Left ventricle myocardium inferior (tissue), 1 donor: ENCODE measurements at places on chromosomes 3 and 15.

DNA sequence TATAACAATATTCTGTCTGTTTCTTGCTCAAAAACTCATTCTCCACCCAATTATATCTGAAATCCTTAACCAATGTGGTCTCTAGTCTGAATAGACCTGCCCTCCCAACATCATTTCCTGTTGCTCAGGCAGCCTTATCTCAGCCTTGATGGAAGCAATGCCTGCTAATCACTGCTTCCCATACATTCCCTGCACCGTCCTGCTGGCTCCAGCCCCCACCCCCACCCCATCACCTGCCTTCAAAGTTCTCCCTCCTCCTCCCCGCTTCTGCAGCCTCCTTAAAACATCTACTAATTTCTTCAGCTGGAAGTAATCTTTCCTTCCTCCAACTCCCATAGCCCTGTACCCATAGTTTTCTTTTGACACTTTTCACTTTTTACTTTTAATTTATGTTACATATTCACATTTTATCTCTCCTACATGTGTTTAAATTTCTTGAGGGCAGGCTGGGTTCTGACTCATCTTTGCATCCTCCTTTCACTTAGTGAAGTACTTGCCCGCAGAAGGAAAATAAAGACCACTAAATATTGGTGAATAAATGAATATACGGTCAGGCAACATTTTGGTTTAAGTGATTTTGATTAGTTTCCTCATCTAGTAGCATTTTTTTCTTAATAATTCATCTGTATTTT, 98.2 kb downstream of the MEIS2 start:
- DNase-seq = no peak

- DNase-seq = no peak
Measured at GRCh38 chr3:127645371-127646015, 16.5 kb downstream of the PODXL2 start.

DNA sequence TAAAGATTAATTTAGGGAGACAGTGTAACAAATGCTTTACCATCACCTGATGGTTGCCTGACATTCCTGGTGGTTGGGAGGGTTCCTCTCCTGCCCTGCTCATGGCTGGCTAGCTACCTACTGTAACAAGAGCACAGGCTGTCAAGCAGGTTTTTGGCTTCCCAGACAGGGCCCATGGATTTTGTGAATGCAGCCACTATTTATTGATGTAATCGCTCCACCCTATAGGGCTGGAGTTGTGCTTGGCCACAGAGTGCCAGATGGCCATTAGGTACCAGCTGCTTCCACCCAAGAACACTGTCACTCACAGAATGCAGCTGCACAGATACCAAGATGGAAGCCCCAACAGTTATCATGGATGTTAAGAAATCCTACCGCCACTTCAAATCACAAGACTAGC, 31.0 kb upstream of the KLHL25 start:
- DNase-seq = no peak

DNA sequence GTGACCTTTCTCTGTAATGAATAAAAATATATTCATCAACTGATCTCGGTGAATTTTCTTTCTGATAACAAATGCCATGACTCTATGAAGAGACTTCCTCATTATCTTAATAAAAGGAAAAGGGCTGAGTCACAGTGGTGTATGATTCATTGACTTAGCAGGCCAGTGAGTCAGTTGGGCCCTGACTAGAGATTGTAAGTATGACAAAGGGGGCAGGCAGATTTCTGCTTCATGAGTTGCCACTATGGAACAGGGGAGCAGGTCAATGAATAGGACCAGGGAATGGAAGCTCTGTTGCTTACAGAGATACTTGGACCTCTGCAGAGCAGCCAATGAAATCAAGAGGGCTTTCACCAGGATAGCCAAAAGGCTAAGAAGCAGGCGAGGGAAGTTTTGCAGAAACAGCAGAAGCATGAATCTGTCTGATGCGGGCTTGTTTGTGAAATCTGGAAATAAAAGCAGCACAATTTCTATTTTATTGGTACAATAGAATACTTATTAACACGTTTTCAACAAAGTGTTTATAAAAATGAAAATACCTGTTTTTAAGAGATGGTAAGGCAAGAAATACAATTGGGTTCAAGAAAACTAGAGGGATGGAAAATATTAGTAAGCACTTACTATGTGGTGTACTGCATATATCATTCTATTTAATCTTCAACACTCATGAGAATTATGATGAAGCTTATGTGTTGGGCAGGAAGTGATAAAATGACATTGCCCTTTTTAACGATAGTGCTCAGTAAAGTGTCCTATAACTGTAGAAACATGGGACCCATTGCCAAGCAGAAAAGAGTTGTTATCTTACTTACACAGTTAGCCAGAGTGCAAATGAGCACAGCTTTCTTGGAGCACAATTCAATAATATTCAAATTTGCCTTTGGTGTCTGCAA, 169.8 kb upstream of the MYRIP start:
- no peak for DNase-seq

GRCh38 chr3:72973031-72973723, 23.4 kb upstream of the PPP4R2 start:
- DNase-seq = no peak

DNA sequence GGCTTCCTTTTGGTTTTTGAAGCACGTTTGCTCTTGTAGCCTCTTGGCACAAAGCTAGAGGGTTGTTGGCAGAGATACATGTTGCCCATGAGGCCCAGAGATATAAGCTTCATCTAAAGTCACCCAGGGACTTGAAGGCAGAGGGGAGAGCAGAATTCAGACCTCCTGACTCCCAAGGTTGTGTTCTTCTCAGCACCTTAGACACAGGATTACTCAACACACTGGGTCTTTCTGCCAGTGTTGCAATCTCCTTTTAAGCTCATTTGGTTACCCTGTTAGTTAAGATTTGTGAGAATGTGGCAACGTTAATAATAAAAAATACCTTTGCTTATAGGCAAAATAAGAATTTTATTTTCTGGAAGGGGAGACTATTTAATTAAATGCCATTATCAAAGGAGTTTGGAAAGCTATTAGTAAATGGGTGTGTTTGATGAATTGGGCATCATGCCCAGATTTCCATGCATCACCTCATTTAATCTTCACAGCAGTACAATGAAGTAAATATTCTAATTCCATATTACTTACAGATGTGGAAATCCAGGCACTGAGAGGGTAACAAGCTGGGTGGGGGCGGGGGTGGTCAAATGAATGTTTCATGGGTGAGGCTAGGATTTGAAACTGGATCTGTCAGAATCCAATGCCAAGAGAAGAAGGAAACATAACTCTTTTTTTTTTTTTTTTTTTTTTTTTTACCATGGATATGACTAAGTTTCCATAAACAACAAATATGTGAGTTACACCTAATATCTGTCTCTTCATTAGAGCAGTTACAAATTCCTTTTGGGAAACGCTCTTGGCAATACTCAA, 183.3 kb downstream of the NR1D2 start:
- DNase-seq = no peak

DNA sequence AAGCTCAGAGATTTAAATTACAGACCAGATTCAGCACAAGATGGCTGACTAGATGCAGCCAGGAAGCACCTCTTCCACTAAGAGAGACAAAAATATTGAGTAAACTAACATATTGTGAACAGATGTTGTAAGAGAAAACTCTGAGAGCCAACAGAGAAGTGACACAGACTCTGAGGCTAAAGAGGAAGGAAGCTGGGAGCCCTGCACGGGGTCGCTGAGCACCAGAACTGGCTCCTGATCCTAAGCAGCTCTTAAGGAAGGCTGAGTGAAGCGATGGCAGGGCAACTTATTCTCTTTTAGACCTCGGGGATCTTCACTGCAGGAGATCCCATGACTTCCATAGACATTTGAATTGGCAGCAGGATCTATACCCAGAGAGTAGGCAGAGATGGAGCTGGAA, 578.0 kb upstream of the GRM7 start:
- DNase-seq = no peak

DNA sequence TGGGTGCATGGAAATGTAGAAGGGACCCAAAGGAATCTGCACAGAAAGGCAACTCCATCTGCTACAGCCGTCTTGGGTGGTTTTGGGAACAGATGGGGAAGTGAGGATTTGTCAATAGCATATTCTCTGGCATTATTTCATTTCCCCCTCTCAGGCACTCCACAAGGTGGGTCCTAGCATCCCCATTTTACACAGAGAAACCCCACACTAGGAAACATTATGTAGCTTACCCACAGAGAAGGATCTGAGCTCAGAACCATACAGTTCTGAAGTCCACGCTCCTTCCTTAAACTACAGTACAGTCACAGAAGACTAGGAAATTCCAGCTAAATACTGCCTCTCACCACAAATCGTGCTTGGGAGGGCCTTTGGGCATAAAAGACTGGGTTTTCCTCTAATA, 61.2 kb upstream of the CTNNB1 start:
- no peak for DNase-seq

- DNase-seq = no peak
Measured at GRCh38 chr3:150396491-150396890, 11.6 kb upstream of the TSC22D2 start.

DNA sequence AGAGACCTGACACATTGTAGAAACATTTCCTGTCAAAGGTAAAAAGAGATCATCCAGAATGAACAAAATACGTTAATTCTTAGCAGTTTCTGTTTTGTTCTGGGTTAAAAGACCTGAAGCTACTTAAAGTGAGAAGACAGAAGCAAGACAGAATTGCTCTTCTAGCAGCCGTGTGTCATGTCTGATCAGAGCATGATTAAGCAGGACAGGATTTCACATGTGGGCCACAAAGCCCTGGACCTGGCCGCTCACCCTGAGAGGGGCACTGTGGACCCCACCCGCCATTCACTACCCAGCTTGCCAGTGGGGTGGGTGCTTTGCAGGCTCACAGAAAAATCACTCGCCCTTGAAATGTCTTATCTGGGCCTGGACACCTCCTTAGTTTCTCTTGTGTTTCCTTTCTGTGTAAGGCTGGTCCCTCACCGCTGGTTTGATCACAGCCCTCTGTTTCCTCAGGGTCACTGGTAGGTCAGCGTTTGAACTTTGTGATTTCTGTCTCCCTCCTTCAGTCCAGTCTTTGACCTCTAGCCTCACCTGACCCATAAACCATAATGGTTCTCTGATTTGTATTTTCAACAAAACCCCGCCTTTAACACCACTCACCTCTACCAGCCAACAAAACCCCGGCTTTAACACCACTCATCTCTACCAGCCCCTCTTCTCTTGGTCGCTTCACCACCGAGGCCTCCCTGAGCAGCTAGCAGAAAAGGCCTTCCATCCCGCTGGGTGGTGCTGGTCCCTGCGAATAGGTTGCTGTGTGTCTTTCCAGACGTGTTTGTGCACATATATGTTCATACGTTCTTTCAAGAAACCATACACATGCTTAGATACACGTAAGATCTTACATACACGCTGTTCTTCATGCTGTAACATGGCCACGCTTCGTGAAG, 185.0 kb downstream of the OR4M2 start:
- no peak for DNase-seq

DNA sequence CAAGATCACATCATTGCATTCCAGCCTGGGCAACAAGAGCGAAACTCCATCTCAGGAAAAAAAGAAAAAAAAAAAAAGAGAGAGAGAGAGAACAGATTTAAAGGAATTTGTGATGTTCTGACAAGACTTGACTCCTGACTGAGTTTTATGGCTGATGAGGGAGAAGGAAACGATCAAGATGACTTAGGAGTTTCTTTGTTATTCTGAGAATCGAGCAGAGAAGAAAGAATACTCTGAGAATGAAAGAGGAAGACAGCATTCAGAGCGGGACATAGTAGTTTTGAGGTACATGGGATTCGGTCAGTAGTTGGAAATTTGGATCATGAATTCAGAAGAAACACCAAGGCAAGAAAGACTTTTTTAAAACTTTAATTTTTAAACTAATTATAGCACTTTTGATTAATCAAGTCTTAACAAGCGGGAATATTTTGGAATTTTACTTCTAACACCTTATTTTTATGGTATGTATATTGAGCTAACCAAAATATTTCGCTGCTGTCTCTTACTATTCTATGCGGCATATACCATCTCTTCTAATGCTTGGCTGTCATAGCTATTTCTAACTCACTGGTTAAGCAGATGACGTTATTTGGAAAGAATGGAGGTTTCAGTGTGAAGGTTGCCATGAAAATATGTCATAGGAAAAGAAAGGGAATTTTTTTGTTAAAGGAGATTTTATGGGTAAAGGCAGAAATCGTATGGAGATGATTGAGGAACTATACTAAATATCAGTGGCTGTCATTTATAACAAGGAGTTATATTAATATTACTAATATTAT, 644.1 kb downstream of the RBMS3 start:
- no peak for DNase-seq
